ENCODE measurements at places on chromosomes 7 and 10. TPM values are rescaled to one million over a fixed set of nuclear protein-coding genes. Genes with fewer than 3 reads are reported as not detected.

SLC16A12 gene
- total RNA-seq: 0.05 TPM

ALDH18A1 gene
- total RNA-seq: 81.7 TPM

ANKRD7 gene
- not detected for total RNA-seq

ASZ1 gene
- not detected for total RNA-seq

TEX47 gene
- total RNA-seq: not detected

NOS3 gene
- total RNA-seq: not detected

PLAC9 gene
- total RNA-seq: not detected

TDRD1 gene
- total RNA-seq: not detected

ATRNL1 gene
- total RNA-seq: 4.1 TPM

SFXN2 gene
- total RNA-seq: 13.6 TPM

TMEM196 gene
- not detected for total RNA-seq

CALY gene
- not detected for total RNA-seq

ATP6V0A4 gene
- total RNA-seq: 4.1 TPM

CPA1 gene
- total RNA-seq: not detected

CALHM3 gene
- 0.34 TPM for total RNA-seq

ZNF518A gene
- 8.9 TPM for total RNA-seq

MINDY3 gene
- total RNA-seq: 9.9 TPM

NEUROG3 gene
- not detected for total RNA-seq

All from A375 (cell line).